ENCODE measurements at places on chromosomes 1 and 21.

GRCh38 chr1:86069757-86070145 is 86.8 kb downstream of the COL24A1 start:
- DNase-seq: no peak

GRCh38 chr1:218604217-218604616 is 259.1 kb downstream of the TGFB2 start:
- DNase-seq: no peak

DNA sequence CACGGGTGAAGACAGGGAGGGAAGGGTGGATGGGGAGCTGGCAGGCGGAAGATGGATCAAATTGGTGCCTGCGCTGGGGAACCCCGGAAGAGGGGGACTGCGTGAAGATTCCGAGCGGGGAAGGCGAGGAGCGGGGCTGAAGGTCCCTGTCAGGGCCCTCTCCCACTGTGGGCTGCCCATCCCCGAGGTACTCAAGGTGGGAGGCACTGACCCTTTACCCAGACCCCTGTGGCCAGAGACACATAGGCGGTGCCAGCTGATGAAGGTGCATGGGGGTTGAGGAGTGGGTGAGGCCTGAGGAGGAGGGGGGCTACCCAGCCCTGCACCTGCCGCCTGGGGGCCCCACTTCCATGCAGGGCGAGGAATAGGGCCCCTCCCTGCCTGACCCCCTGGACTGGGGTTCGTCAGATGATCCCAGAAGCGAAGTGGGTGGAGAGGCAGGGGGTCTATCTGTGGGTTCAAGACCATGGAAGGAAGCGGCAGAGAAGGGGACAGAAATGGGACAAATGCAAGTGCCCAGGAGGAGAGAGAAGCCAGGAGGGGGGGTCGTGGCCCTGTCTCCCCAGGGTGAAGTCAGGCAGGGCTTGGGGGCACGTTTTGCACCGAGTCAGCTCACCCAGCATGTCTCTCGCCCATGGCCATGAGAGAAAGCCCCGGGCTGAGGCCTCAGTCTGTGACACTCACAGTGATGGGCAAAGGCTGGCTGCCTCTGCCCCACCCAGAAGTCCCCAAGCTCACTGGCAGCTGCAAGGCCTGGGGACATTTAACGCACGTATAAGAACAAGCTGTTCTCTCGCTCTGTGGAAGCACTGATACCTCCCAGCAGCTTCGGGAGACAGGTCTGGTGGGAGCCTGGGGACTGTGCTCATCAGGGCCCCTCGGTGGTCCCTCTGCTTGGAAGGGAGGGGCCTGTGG is 7.0 kb upstream of the MMEL1 start:
- no peak for DNase-seq

GRCh38 chr1:162823231-162823630 is 32.7 kb downstream of the HSD17B7 start:
- DNase-seq: no peak

DNA sequence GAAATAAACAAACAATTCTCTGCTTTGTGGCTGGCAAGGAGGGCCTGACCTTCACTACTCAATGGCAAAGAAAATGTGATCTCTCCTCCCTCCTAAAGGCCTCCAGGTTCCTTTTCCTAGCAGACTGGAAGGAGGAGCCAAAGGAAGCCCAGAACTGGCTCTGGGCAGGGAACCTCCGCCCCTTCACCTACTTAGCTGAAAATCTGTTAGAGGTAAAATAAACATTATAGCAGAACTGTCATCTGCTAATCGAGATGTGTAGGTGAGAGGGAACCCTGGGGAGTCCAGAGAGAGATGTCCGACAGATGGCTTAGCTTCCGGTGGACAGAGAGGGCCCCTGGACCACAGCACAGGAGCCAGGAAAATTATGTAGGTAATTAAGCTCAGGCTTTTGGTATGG is 75.2 kb upstream of the KCNA3 start:
- no peak for DNase-seq

- DNase-seq: no peak
These were observed 172.7 kb downstream of the PATJ start for GRCh38 chr1:61914823-61915482.

GRCh38 chr1:234763367-234763766 is 153.4 kb upstream of the IRF2BP2 start:
- DNase-seq: no peak

DNA sequence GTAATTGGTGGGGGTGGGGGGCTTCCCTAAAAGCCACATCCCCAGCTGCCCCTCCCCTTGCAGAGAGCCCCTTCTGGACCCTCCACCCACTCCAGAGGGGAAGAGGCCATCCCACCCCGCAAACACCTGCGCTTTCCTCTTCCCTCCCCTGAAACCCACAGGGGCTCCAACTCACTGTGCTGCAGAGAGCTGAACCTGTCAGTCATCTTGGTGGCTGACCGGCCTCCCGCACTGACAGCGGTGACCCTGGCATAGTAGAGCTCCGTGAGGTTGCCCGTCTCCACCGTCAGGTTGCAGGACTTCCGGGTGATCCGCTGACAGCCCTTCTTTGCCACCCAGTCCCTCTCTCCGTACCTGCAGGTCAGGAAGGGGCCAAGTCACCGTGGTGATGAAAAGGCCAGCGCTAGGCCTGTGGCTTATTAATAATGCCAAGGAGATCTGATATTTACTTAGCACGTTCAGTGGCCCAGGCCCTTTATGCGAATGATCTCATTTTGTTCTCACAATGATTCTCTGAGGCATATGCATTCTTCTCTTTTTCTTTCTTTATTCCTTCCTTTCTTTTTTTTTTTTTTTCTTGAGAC is 5.9 kb downstream of the IL22RA1 start:
- DNase-seq: no peak

DNA sequence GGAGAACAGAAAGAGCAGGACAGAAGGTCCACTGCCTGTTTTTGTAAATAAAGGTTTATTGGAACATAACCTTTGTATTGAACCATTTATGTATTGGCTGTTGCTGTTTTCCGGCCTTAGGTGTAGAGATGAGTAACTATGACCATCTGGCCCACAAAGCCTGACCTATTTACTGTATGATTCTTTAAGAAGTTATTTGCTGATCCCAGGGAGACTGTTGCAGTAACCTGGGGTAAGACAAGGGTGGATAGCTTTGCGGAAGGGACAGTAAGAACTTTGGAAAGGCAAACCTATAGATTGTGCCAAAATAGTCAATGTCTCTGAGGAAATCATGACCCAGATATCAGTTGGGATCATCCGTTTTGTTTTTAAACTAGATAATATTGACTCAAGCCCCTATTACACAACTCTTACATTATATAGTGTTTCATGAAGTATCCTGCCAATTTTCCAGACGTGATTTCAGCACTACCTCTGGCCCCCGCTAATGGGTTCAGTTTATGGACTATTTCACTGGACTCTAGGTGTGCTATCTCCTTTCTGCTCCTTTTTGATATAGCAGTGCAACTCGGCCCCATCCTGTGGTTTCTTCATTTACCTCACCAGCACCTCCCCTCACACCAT is 20.8 kb upstream of the TLCD4 start:
- no peak for DNase-seq

DNA sequence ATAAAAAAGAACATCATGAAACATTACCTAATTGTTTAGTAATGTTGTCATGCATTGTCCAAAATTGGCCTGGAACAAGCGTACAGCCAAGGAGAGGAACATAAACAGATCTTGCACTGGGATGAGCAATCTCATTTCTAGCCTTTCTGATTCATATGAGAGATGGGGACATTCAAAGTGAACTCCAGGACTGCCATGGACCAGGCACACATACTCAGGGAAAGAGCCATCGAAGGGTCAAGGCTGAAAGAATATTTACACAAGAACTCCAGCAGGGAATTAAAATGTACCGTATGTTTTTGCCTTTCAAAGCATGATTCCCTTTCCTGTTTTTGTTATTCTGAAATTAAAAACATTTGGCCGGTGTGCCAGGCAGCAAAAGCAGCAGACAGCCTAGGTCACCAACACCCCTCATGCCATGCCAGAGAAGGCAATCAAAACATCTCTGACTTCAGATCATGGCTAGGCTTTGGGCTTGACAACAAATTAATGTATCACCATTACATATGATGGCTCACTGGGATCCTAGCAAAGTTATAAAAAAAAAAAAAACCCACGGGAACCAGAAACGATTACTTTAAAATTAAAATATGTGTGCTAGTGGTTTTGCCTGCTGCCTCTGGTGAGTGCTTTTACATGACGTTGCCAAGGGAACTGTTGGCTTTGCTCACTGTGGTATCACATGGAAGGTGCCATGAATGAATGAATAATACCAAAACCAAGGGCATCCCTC is 159.8 kb downstream of the TGFBR3 start:
- no peak for DNase-seq
